D721Med (cell line): ENCODE measurements at places on chromosomes 6 and 20.

GRCh38 chr6:125302840-125303511, 1.2 kb upstream of the HDDC2 start:
- no peak for DNase-seq

- no peak for DNase-seq
Measured at GRCh38 chr20:29325304-29325640, 1932.2 kb upstream of the DEFB115 start.

GRCh38 chr6:163883984-163884383, 469.5 kb downstream of the QKI start:
- DNase-seq, result no peak

- DNase-seq, result no peak
Measured at GRCh38 chr20:46832555-46832954, 62.1 kb upstream of the EYA2 start.

DNA sequence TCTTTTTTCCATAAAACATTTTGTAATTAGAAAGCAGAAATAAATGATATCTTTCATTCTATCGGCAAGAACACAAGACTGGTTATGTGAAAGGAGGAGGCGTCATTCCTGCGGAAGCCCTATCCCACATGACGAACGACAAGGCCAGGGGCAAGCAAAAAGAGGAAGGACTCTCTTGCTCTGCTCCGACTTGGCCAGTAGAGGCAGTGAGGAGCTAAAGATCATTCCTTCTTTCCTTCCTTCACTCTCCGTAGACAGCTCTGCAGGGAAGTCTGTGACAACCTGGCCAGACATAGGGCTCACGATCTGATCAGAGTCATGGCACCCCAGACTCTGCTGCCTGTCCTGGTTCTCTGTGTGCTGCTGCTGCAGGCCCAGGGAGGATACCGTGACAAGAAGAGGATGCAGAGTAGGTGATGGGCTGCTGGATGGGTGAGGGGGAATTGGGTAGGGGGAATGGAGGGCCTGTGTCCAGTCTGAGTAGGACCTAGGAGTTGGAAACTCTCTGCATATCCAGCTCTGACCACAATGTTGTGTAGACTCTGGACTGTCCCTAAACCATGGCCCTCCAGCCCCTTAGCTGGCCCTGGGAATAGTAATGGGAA, at the start of gene WFDC10A:
TSS of gene WFDC10A (plus strand) at position 244 of the 605 bp plus-strand sequence. CDS start at position 319, 75 bp downstream.
- DNase-seq, result no peak

GRCh38 chr6:135701426-135701825, 150.1 kb upstream of the PDE7B start:
- no peak for DNase-seq

GRCh38 chr6:32941214-32941768, 463 bp upstream of the HLA-DMB start:
- DNase-seq, result no peak

DNA sequence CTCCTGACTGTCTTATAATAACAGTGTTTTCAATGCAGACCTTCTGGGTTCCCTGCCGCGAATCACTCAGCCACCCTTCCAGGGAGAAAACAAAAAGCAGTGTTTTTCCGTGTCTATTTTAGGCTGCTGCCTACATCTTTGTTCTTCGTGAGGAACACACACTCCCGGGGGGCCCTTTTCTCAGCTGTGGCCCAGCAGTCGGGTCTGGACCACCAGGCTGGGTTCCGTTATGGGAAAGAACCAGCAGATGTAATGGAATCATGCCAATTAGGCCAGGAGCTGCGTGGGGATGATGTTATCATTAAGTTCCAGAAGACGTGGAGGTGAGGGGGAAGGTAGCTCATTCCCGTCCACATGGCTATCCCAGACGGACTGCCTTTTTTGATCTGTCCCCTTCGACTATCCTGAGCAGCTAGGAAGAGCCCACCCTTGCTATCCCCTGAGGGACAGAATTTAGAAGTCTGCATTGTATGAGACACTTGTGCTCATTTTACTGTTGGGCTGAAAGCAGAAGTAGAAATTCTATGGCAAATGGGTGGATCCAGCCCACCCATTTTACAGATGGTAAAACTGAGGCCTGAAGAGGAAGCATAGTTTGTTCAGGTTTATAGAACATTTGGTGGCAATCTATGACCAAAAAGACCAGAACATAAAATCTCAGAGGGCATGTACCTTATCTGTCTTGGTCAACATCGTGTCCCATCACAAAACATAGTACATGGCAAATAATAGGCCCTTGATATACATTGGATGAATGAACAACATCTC, 54.5 kb downstream of the KCNB1 start:
- DNase-seq, result no peak

- no peak for DNase-seq
Measured at GRCh38 chr20:54654450-54654849, 179.1 kb downstream of the DOK5 start.

GRCh38 chr20:48626226-48626937, 201.4 kb downstream of the PREX1 start:
- DNase-seq, result no peak

- DNase-seq, result no peak
Measured at GRCh38 chr6:143743301-143744166, 65.8 kb downstream of the PHACTR2 start.

DNA sequence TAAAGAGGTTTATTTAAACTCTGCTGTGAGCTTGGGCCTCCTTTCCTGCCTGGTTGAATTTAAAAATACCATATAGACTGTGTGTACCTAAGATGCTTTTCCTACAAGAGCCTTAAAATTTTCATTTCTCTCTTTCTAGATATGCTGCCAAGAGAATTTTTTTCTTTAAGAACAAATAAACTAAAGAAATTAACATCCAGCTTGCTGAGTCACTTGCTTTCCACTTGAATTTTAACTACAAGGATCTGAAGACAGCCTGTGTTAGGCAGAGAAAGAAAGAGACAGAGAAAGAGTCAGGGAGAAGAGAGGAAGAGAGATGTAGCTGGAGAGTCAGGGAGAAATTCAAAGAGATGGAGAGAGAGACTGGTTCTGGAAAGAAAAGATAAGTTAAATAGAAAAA, 18.3 kb upstream of the SNAP25 start:
- no peak for DNase-seq

GRCh38 chr6:37936906-37937305, 117.4 kb downstream of the ZFAND3 start:
- DNase-seq, result no peak

DNA sequence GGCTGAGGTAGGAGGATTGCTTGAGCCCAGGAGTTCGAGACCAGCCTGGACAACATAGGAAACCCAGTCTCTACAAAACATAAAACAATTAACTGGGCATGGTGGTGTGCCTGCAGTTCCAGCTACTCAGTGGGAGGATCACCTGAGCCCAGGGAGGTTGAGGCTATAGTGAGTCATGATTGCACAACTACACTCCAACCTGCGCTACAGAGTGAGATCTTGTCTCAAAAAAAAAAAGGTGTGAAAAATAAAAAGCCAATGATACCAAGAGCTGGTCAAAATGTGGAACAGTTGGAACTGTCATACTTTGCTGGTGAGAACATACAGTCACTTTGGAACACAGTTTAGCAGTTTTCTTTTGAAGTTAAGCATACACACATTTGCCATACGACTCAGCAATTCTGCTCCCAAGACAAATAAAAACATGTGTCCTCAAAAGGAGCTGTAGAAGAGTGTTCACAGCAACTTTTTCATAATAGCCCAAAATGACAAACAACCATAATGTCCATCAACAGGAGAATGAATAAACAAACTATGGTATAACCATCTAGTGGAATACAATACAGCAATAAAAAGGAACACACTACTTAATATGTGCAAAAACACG, 21.6 kb upstream of the FKBP5 start:
- no peak for DNase-seq

DNA sequence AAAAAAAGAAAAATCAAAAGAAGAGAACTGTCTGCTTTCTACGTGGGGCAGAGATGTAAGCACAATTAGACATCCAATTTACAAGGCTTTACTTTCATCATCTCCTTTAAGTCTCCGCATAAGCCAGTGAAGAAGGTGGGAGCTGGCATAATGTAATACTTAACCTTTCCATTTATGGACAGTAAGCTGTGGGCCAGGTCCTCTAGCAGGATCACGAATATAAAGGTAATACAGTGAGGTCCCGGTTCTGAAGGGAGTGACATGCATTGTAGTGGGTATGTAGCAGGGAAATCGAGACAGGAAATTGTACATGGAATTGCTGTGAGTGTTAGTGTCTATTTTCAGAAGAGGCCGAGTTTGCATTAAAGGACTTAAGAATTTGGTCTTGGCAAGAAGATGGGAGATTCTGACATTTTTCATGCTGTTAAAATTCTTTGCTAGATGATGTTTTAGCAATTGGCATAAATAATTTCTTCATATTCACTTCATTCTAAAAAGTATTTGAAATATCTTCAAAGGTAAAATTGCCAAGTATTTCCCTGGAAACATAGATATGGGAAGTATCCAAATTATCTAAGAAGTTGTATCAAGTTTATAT, 20.4 kb upstream of the POPDC3 start:
- no peak for DNase-seq

DNA sequence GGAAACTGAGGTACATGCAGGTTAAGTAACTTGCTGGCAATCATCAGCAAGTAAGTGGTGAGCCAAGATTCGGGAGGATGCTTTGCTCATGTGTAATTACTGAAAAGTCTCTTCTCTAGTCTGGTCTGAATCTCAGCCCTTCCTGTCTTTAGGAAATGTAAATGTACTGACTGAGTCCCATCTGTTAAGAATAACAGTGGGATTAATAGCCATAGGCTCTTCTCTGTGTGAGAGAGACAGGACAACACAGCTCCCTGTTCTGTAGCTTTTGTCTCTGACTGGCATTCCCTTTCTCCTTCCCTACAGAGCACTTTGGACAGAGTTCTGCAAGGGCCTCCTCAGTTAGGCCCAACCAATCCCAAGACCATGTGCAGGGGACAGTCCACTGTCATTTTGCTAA, 131.3 kb upstream of the OGFRL1 start:
- DNase-seq, result no peak

DNA sequence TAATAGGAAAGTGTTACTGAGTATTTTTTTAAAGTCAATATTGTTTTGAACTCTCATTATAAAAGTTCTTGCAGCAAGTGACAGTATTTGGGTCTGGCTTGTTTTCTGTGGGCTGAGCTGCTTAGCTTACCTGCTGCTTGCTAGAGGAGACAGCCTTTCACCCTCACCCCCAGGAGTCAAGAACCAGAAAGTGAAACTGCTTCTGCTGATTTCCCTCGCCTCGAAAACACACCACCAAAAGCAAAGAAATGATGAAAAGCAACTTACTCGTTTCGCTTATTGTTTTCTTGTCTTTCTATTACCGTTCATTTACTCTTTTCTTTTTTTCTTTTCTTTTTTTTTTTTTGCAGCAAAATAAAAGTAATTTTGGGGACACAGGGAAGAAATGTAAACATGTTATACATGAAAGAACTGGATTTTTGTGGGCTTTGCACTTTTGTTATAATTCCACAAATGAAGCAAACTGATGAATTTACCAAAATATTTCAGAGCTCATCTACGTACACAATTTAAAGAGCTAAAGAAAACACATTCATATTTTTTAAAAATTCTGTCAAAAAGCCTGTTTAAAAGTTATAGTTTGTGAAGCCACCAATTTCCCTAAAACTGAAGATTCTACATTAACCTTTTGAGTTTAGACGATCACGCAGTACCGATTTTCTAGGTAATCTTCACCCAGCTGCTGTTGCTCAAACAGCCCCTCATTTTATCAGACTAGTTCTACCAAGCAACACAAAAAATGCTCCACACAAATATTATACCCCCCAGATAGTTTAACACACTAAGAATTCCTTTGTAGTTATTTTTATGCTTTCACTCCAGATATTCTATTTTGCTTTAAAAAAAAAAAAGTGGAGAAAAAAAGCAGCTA, 1.7 kb downstream of the SCML4 start:
- no peak for DNase-seq

GRCh38 chr6:78565997-78566396, 301.4 kb upstream of the IRAK1BP1 start:
- DNase-seq, result no peak

DNA sequence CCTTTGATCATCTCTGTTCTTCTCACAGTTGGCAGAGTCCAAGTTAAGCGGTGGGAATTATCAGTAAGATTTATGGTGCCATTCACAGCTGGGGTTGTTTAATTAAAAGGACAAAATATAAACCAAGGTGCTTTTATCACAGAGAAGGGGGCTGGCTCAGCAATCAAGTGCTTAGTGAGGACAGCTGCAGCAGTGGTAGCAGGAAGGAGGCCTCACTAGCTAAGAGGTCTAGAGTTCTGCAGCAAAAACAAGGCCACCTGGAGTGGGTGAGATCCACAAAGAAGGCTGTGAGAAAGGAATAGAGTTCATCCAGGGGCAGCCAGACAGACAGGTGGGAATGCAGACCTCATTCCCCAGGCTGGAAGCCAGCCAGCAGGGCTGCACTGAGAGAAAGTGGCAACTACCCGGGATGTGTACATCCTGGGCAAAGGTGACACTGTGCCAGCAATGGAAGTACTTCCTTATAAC, 37.1 kb downstream of the PIGU start:
- DNase-seq, result no peak

- no peak for DNase-seq
Measured at GRCh38 chr20:13741879-13742278, 42.8 kb downstream of the ESF1 start.

DNA sequence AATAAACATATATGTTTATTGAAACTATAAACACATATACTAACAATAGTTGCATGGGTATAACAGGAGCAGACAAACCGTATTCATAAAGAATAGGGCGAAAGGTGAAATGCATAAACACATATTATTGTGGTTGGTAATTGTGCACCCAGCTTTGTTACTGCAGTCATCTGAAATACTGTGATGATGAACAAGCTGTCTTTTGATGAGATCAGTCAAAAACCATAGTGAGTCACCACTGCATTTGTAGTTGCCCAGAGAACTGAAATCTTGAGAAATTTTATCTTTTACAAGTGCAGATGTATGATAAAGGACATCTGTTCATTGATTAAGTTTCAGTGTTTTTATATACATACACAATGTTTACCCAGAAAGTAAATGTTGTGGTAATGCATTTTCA, 133.7 kb downstream of the MYO6 start:
- no peak for DNase-seq

- DNase-seq, result no peak
Measured at GRCh38 chr6:113449051-113449450, 408.1 kb upstream of the MARCKS start.

- no peak for DNase-seq
Measured at GRCh38 chr20:19074828-19075516, 137.5 kb upstream of the SLC24A3 start.

- DNase-seq, result no peak
Measured at GRCh38 chr6:40349123-40349900, 237.9 kb downstream of the LRFN2 start.
